ENCODE measurements at places on chromosomes 6 and 20.

DNA sequence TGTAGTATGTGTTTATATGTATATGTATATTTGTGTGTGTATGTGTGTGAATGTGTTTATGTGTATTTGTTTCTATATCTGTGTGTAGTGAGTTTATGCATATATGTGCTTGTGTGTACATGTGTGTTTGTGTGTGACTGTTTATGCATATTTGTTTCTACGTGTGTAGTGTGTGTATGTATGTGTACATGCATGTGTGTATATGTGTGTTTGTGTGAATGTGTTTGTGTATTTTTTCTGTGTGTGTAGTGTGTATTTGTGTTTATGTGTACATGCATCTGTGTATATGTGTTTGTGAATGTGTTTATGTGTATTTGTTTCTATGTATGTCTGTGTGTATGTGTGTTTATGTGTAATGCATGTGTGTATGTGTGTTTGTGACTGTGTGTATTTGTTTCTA lies 12.1 kb upstream of the SMOC2 start:
- no peak for DNase-seq

GRCh38 chr20:62211216-62211615 lies 8.9 kb downstream of the HRH3 start:
- no peak for DNase-seq

DNA sequence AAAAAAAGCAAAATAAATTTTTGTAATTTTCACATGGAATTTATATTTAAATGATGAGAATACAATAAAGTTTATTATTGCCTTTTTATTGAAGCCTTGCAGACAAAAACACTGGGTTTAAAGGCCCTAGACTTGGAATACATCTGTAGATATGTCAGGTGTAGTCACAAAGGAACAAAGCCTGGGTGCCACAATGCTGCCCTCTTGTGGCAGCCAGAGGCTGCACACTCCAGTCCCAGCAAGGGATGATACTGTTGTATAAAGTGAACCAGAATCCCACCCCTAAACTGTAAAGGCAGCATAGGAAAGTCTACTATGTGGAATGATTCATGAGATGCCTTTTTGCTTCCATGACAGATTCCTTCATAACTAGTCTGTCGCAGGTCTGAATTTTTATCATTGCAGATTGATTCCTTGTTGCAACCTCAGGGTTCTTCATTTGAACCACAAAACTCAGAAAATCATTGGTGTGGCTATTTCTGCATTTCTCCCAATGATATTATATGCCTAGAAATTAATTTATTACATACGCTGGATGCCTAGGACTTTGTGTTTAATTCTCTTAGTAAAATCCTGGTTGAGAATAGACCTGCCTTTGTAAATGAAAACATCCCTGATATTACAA lies 37.0 kb downstream of the MAK start:
- DNase-seq, result peak; percentile 31

- no peak for DNase-seq
Measured at GRCh38 chr6:153814136-153814535, 224.9 kb upstream of the OPRM1 start.

DNA sequence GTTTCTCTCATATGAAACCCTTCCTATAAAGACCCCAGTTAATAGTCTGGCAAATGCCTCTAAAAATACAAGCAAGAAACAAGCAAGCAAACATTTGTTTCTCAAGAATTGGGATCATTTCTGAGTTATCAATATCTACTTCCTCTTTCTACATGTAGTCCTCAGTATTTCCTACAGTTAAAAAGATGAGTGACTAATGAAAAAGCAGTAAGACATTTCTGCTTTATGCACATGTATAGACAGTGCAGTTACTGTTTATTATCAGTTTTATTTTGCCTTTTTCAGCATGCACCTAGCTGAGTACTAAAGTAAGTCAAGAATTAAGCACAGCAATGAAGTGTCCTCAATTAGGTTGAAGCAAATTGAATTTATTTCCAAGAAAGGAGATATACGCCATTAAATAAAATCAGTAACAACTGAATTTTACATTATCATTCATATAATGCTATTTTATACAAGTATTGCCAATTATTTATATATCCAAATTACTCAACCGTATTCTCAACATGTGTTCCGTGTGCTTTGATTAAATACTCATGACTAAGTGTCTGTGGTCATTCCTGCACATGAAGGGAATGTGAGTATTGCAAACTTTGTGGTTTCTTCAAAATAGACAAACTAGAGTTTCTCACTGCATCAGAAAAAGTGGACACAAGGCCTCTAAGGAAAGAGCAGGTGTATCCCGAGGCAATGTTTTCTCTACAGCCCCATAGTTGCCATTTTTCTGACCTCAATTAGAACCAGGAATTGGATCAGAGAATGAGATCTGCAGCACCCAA lies 159.3 kb upstream of the MARCKS start:
- DNase-seq, result no peak

DNA sequence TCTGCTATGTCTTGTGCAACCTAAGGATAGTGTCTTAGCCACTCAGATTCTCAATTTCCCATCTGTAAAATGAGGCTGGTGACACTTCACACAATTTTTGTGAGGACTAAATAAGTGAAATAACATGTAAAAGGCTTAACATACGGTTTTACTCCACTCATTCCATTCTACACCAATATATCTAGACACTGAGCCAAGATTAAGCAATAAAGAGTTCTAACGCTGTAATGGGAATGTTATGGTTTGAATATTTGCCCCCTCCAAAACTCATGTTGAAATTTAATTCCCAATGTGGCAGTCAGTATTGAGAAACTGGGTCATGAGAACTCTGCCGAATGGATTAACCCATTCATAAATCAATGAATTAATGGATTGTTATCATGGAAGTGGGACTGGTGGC lies 301.0 kb downstream of the HACE1 start:
- no peak for DNase-seq

- no peak for DNase-seq
Measured at GRCh38 chr6:154907291-154907690, 87.8 kb upstream of the TIAM2 start.

DNA sequence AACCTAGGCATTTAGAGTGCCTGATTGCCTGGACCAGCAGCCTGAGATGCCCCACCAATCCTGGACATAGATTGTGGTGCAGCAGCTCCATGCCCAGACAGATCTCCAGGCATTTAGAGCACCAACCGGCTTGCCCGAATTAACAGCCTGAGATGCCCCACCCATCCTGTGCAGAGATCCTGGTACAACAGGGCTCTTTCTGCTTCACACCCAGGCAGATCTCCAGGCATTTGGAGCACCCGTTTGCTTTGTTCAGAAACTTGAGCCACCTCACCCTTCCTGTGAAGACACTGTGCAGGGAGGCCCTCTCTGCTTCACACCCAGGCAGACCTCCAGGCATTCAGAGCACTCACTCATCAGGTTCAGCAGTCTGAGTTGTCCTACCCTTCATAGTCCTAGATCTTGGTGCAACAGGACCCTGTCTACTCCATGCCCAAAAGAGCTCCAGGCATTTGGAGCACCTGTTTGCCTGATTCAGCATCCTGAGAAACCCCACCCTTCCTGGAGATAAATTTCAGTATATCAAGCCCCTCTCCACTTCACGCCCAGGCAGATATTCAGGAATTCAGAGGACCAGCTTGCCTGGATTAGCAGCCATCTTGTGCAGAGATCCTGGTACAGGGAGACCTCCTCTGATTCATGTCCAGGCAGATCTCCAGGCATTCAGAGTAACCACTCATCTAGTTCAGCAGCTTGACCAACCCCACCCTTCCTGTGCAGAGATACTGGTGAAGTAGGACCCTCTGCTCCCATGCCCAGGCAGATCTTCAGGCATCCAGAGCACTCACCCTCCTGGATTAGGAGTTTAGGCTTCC lies 189.2 kb upstream of the FERMT1 start:
- DNase-seq, result no peak

- DNase-seq, result no peak
Measured at GRCh38 chr20:13839421-13840092, 54.7 kb downstream of the NDUFAF5 start.

DNA sequence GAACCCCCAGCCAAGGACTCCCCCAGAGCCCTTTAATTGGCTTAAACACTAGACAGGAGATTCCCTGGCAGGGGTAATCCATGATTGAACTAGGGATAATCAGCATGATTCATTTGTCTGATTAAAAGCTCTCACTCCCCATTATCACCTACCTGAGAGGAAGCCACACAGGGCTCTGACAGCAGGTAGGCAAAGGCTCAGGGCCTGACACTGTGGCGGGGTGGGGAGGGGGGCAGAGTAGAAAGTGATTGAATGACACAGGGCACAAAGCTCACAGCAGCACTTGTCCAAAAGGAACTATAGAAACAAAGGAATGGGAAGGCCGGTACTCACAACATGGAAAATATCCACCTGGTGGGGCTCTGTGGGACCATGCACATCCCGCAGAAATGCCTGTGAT lies 231.6 kb downstream of the MAFB start:
- no peak for DNase-seq

GRCh38 chr6:3540253-3540820 lies 83.5 kb upstream of the SLC22A23 start:
- DNase-seq, result no peak

Data from stimulated activated CD4-positive, alpha-beta T cell treated with anti-CD3 and anti-CD28 coated beads, TNF-alpha, amount 100 ng/mL, for 4 hours (primary cell).